ENCODE measurements at places on chromosomes 2 and 18. TPM values are rescaled to one million over a fixed set of nuclear protein-coding genes. Genes with fewer than 3 reads are reported as not detected.

UNC80 gene
- 0.11 TPM for total RNA-seq

SLC35G4 gene
- total RNA-seq, result not detected

FAM161A gene
- total RNA-seq, result 0.83 TPM

RAB12 gene
- total RNA-seq, result 61.0 TPM

C2orf66 gene
- not detected for total RNA-seq

DNA sequence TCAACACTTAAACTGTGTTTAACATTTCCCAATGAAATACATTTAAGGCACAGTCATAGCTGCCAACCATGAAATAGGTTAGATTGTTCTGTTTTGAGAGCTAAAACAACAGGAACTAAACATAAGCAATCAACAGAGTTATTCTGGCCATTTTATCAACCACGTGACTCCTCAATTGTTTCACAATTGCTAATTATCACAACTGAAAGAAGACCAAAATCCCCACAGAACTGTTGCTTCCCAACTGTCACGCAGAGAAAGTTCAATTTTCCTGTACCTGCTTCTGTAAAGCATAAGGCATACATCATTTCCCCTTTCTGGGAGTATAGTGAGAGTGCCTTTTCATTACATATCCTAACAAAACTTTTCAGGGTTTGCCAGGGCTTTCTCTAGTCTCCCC is 248.6 kb downstream of the EPHA4 start:
- no peak for DNase-seq

- no peak for DNase-seq
Measured at GRCh38 chr2:48860380-48860779, 104.9 kb upstream of the LHCGR start.

DNA sequence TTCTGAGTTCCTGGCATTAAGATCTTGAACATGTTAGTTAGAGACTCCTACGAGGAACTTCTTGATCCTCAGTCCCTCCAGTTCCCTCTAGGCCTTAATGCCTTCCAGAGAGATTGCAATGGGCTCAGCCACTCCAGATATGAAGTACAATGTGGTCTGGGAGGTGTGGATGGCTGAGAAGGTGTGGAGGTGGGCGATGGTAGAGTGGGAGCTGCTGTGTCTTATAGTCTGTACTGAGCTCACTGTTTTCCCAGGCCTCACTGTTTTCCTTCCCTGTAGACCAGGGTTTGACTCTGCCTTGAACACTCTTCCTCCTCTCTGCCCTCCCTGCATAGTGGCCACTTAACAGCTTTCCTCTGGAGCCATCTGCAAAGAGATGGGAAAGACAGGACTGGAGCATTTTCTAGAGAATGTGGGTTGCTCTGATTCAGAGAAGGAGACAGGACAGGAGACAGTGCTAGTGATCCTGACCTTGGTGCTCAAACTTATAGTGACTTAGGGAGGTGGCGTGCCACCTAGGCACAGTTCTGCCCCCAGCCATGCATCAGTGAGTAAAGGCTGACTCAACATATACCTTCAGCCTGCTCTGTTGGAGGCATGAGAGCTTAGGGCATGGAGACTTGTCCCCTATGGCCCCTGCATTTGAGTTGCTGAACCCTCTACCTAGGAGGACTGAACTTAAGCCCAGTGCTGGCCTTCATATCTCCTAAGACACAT is 129.7 kb downstream of the TDRD15 start:
- DNase-seq, result peak; percentile 82

GRCh38 chr2:58633613-58634365 is 392.7 kb upstream of the FANCL start:
- no peak for DNase-seq

DNA sequence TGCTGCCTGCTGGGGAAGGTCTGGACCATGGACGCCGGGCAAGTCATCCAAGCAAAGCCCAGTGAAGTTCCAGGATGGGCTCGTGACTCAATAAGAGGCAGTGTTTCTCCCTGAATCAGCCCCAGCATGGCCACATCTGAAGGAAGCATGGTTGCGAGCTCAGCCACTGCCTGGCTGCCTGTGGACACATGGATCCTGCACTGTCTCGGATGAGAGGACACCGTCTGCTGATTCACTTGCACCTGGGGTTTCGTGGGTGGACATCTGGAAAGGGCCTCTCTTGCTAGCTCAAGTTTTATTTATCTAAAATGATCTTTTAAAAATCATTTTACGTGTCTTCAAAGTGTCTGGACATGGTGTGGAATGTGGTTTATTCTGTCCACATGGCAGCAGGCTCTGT is 224.8 kb upstream of the FN1 start:
- no peak for DNase-seq

DNA sequence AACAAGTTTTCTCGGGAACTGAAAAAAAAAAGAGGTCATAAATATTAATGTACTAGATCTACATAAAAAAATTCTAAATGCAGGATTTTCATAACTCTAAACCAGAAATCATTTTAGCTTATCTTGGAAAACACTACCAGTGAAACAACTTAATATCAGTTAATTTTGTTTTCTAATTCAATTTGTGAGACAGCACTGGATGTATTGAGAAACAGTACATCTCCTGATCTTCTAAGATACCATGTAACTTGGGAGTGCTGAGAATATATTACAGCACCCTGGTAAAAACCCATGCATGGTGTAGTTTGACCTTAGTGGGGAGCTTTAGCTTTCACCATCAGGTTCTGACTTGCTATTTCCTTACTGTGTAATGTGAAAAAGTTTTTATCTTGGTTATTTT is 129.6 kb downstream of the NRXN1 start:
- no peak for DNase-seq

- DNase-seq, result peak; percentile 42
Measured at GRCh38 chr2:17326717-17327116, 191.5 kb downstream of the RAD51AP2 start.

GRCh38 chr18:28522236-28522635 is 345.3 kb upstream of the CDH2 start:
- DNase-seq, result no peak

- no peak for DNase-seq
Measured at GRCh38 chr2:17627434-17627833, 86.9 kb downstream of the VSNL1 start.

- no peak for DNase-seq
Measured at GRCh38 chr2:221465776-221466175, 106.3 kb downstream of the EPHA4 start.

GRCh38 chr2:200615247-200615646 is 29.4 kb downstream of the AOX1 start:
- DNase-seq, result peak; percentile 62

DNA sequence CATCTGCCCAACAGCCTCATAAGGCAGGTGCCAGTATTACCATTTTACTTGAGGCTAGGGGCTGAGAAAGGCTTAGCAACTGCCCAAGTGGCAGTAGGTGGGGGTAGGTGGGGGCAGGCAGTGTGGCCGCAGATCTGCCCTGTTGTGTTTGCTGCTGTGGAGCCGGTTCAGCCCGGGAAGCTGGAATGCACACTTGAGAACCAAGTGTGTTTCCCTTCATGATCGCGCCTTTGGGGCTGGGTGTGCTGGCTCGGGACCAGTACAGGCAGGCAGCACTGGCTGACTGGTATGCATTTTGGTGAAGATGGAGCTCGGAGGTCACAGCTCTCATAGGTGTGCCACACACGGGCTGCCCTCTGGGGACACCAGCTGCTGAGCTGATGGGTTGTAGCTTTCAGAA is 85.1 kb downstream of the CABLES1 start:
- DNase-seq, result no peak

GRCh38 chr2:183014005-183014404 is 24.3 kb downstream of the NCKAP1 start:
- DNase-seq, result no peak

- DNase-seq, result no peak
Measured at GRCh38 chr2:159635006-159635789, 18.9 kb upstream of the BAZ2B start.
